Sciatic nerve (tissue), 2 donors: ENCODE measurements at places on chromosomes 7 and 10.

- no peak for DNase-seq
These were observed 51.1 kb upstream of the TSPAN13 start for GRCh38 chr7:16702441-16702840.

DNA sequence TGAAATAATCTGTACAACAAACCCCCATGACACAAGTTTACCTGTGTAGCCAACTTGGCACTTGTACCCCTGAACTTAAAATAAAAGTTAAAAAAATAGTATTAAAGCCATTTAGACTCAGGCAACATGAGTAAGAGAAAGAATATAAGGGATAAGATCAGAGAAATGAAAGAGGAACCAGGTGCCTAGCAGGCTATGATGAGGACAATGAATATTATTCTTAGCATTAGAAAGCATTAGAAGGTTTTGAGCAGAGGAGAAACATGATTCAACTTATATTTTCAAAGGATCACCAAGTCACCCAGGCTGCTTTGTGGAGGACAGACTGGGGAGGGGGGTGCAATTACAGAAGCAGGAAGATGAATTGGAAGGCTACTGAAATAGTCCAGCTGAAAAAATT lies 48.1 kb upstream of the TES start:
- DNase-seq = no peak

DNA sequence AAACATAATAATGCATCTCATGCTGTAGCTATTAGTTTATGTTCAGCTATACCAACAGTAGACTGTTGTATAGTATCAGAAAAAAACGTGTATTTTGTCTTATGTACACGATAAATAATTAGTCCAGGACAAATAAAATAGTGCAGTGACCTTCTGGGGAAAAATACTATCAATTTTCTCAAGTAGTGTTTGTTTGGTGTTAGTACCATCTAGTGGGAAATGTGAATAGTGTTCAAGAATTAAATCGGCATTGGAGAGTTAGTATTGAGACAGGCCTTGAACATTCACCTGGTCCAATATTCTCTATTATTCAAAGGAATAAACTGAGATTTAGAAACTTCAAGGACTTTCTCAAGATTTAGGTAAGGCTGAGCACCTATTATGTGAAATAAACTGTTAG lies 21.7 kb upstream of the OR2A5 start:
- DNase-seq = no peak

- DNase-seq = no peak
These were observed 5.5 kb downstream of the PTPRN2 start for GRCh38 chr7:158582089-158582456.

DNA sequence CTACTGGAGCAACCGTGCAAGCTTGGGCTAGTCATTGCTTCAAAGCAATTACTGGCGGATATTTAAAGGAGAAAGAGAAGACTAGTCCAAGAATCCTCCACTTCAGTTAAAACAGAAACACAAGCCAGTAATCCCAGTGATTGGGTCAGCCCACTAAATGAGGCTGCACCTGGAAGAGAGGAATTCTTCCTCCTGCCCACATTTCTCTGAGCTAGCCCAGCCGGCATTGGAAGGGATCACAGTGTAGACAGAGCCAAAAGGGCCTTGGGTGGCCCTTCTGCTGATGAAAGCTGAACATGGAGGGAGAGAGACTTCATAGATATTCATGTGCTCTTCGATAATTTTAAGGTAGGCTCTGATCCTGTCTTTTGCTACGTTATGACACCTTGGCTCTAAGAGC lies 228.4 kb downstream of the KIAA1217 start:
- no peak for DNase-seq

DNA sequence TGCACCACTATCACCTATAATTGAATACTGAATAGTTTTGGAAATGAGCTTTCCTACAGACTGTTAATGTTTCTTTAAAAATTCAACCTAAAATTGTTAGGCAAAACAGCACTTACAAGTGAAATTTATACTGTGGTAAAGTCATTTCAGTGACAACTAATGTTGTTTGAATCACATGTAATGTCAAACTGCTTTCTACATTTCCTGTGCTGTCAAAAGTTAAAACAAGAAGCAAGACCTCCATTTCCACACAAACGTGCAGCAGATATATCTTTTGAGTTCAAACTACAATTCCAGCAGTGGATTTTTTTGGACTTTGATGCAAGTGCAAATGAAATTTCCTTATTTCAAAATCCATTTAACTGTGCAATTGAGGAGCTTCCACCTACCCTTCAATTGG lies 199.8 kb downstream of the RNLS start:
- DNase-seq = no peak

GRCh38 chr7:148515237-148515636 lies 75.3 kb upstream of the C7orf33 start:
- DNase-seq = no peak

- DNase-seq = no peak
These were observed 87.0 kb downstream of the RAPGEF5 start for GRCh38 chr7:22269963-22270362.

DNA sequence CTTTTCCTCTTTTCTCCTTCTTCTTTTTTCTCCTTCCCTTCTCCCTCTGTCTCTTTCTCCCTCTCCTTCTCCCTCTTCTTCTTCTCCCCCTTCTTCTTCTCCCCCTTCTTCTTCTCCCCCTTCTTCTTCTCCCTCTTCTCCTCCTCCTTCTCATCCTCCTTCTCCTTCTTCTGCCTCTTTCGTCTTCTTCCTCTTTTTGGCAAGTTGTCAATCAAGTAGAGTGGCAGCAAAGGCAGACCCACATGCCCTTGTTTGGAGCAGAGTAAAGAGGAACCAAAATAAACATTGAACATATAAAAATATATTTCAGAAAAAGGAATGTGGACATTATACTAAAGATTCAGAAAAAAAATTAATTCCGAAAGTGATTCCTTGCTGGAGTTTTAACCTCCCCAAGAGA lies 59.6 kb upstream of the ZNF33B start:
- DNase-seq = no peak

- no peak for DNase-seq
These were observed 474.9 kb downstream of the KCNMA1 start for GRCh38 chr10:77162697-77163096.

- no peak for DNase-seq
These were observed 18.2 kb downstream of the PRF1 start for GRCh38 chr10:70584366-70584765.
